ENCODE measurements at places on chromosomes 2 and 18.

GRCh38 chr2:61268249-61268648 is 106.3 kb downstream of the C2orf74 start:
- no peak for DNase-seq

GRCh38 chr18:63831080-63831788 is 56.0 kb downstream of the SERPINB7 start:
- DNase-seq: no peak

- peak; percentile 12 for DNase-seq
These were observed 109.6 kb upstream of the ODC1 start for GRCh38 chr2:10557506-10558265.

DNA sequence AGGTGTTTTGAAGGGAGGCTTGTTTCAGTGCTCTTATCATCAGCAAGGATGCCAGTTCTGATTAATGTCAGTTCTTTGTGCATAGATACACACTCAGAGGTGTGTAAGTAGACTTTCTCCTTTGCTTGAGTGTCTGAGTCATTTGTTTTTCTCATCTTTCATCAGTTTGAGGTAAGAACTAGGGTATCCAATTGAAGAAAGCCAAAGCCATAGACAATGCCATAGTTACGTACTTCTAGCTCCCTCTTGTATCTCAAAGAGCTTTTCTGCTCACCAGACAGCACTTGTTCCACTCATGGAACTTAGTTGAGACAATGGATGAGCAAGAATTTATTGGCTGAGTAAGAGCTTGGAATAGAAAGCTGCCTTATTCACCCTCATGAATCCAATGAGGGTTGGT is 520.1 kb downstream of the PIK3C3 start:
- no peak for DNase-seq
